ENCODE measurements at places on chromosomes 1 and 21.
A peak's percentile ranks its signal among the peaks of the same experiment; 100 is the strongest.

DNA sequence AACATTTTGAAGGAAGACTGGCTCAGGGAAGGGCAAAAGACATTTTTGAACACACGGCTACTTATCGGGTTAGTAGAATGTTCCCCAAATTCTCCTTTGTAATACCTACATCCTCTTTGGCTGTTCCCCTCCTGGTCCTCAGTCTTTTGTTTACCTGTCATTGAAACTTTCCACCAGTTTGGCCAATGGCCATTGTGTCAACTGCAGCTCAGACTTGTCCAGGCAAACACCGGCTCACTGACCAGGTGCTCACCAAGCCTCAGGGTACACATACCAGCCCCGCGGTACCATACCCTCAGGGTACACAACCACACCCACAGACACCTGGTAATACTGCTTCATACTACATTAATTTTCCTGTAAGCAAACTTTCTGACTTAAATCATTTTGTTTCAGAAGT lies 84.8 kb upstream of the ZNF648 start:
- no peak for DNase-seq

DNA sequence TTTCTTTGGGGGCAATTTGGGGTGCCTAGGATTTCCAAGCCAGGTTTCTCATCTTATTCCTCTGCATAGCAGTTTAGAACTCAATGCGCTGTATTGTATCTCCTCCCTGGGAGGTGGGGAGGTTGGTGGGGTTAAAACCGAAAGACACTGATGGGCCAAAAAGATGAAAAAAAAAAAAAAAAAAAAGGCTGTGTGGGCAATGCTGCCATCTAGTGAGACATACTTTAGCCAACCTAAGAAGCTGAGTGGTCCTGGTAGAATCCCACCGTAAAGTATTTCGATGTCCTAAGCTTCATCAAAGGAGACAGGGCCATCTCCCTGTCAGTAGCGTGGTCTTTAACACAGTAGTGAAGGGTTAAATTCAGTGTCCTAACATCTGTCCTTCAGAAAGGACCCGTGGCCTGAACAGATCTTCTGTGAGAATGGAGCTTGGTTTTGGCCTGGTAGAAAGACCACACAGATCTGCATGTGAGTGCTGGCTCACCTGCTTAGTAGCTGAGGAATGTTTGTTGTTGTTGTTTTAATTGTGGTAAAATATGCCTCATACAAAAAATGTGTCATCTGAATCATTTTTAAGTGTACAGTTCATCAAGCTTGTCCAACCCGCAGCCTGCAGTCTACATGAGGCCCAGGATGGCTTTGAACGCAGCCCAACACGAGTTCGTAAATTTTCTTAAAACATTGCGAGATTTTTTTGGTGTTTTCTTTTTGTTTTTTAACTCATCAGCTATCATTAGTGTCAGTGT lies 226.2 kb downstream of the KIF26B start:
- DNase-seq = peak; percentile 48

- DNase-seq = no peak
These were observed 69.9 kb downstream of the NFASC start for GRCh38 chr1:204940591-204940990.

- no peak for DNase-seq
These were observed 4.3 kb downstream of the PAQR7 start for GRCh38 chr1:25871086-25871703.

DNA sequence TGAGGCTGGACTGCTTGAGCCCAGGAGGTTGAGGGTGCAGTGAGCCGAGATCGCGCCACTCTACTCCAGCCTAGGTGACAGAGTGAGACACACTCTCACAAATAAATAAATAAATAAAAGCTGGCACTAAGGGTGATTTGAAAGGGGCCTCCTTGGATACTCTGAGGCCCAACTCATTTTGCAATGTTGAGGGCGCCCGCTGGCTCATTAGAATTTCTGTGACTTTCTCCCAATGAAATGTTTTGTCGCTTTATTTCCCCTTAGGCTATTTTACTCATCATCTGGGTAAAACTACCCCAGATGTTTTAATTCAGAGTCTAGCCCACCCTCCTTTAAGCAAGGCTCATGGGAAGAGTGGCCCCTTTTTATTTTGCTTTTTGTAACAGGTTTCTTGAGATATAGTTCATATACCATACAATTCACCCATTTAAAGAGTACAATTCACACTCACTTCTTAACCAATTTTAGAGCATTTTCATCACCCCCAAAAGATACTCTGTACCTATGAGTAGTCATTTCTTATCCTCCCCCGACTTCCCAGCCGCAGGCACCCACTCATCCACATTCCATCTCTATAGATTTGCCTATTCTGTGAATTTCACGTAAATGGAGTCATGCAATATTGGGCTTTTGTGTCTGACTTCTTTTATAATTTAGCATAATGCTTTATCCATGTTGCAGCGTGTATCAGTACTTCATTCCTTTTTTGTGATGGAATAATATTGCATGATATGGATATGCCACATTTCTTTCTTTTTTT lies 259.1 kb downstream of the KAZN start:
- no peak for DNase-seq

DNA sequence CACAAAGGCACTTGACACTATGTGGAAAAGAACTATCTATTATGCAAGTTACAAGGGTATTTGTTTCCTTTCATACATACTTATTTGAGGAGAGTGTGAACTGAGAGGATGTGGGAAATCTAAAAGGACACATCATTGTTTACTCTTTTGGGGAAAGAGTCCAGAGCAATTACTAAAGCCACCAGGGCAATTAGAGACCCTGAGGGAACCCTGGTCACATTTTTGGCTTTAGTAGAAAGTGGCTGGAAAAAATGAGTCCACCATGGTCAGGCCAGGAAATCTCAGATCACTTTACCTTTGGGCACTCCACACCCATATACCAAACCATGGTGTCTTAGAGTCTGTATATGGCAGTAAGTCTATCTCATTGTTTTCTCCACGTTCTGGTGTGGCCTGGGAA lies 243.3 kb downstream of the HLX start:
- DNase-seq = no peak

GRCh38 chr1:174998569-174999215 lies 1.1 kb upstream of the CACYBP start:
- DNase-seq = no peak

DNA sequence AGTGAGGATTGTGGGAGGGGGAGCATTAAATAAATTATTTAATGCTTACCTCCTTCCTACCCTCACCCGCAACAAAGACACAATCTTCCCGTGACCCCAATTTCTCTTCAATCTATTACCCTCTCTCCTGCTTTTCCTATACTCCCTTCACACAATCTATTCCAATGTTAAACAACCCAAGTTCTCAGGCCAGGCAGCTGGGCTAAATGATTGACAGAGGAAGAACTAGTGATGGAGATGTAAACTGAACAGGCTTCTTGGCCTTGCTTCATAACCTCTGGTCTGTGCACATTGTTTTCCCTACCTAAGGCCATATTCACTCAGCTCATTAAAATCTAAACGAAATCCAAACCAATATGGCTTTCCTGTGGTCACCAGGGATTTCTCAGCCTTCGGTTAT lies 3.9 kb upstream of the RCC1 start:
- no peak for DNase-seq

- no peak for DNase-seq
These were observed 49.9 kb upstream of the TRABD2B start for GRCh38 chr1:48047116-48047515.

DNA sequence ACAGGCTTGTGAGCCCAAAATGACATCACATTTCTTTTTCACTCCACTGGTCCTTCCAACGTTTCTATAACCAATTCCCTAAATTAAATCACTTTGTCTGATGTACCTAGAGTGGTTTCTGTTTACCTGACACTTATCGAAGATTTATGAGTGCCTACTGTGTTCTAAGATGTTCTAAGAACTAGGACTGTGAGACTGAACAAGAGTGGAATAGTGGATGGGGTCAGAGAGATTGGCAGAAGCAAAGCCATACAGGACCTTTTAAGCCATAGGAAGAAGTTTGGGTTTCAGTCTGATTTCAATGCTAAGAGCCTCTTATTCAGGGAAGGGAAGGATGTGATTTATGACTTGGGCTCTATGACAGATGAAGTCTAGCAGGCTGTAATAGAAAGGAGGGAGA lies 72.3 kb upstream of the LAPTM5 start:
- DNase-seq = no peak

DNA sequence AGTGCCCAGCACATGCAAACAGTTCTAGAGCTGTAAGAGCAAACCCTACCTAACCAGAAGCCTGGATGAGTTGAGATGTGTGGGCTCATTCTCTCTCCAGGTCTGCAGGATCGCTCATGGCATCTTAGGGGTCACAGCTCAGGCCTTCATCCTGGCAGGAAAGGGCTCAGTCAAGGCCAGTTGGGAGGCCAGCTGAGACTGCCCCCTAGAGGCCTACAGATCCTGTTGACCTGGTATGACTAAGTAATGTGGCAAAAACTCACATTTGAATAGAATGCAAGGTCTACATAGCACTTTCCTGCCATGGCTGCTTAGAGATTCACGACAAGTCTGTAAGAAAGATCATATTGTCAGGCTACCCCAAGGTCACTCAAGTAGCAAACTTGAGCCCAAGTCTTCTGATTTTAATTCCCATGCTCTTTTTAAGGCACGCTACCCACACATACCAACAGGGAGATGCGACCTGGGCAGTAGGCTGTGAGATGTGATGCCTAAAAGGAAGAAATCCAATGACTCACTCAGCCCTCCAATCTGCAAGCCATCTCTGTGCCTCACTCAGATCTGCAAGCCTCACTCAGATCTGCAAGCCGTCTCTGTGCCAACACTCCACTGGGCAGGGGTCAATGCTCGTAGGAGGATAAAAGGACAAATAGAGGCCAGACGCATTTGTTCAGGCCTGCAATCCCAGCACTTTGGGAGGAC lies 5.1 kb upstream of the CAPN8 start:
- DNase-seq = peak; percentile 44

GRCh38 chr21:42706765-42707164 lies 53.3 kb downstream of the PDE9A start:
- no peak for DNase-seq

- no peak for DNase-seq
These were observed 116.4 kb downstream of the RRAGC start for GRCh38 chr1:38743184-38743583.

DNA sequence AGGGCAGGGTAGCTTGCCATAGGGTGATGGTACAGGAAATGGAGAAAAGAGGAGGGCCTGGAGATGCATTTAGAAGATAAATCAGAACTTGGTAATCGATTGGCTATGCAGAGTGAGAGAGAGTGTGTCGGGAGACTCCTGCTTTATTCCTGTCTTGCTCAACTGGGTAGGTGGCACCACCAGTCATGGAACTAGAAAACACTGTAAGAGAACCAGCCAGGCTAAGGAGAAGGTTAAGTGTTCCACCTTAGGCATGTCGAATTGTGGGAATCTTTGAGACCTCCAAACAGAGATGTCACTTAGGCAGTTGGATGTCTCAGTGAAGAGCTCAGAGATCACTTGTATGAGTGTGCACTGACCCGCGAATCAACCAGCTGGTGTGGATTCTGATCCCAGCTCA lies 28.7 kb upstream of the RD3 start:
- DNase-seq = no peak

GRCh38 chr1:206834711-206835110 lies 30.7 kb upstream of the IL20 start:
- peak; percentile 60 for DNase-seq

DNA sequence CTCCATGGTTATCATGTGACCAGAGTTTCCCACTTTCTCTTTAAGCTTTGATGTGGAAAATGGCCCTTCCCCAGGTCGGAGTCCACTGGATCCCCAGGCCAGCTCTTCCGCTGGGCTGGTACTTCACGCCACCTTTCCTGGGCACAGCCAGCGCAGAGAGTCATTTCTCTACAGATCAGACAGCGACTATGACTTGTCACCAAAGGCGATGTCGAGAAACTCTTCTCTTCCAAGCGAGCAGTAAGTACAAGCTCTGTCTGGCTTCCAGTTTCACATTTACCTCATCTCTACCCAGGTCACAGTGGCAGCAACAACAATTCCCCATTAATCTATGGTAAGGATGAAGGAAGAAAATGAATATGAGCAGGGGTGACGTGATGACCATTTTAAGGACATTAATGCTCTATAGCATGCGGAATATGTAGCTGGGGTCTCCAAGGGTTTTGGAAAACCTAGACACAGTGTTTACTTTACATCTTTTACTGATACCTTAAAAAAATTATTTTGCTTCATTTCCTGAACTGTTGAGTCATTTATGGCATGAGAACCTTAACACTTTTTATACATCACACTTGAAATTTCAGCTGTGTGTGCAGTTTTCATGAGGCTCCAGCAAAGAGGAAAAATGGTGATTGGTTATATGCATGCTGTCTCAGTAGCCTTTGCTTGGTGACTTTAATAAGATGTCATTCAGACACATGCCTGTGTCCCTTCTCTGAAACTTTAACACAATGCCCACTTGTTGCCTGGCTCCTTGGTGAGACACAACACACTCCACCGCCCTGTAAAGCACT lies 286.3 kb upstream of the SGIP1 start:
- DNase-seq = no peak

DNA sequence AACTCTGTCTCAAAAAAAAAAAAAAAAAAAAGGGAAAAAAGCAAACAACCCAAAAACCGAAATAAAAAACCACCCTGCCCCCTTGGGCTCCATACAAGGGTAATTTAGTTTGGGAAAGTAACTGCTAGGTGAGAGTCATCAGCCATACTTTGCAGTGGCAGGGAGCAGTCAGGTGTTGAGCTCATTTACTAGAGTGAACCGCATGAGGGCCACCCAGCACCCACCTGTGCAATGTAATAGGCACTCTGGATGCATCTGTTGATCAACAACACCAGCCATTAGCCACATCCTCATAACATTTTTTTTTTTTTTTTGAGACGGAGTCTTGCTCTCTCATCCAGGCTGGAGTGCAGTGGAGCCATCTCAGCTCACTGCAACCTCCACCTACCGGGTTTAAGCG lies 9.1 kb downstream of the INAVA start:
- no peak for DNase-seq

- DNase-seq = no peak
These were observed 304.9 kb downstream of the HHAT start for GRCh38 chr1:210633636-210634035.

DNA sequence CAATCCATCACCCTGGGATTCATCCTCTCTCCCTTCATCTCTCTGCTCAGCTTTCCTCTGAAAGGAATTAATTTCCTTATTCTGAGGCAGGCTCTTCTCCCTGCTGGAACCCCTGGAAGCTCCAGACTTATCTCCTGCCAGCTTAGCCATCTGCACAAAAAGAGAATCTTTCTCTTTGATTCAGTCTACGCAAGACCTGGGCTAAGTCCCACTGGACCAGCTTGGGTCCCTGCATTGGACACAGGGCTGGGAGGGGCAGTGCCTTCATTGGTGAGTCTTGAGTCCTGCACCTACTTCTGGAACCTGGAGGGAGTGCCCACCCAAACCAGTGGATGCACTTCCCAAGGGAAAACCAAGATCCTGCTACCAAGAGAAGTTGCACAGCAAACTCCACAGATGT lies 271.7 kb upstream of the CSF3R start:
- DNase-seq = no peak

DNA sequence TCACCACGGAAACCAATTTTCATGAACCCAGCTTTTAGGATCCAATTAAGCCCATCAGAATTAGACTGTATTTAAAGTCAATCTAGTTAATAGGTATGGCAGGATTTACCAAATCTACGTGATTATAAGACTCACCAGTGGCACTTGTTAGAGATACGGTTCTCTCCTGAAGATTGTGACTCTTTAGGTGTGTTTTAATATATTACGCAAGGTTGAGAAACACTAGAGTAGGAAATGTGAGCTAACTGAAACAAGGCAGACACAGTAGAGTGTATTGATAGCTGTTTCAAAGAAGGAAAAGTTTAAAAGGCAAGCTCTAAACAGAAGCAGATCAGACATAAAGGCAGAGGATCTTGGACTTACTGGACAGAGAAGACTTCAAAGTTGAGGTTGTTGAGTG lies 11.2 kb upstream of the RPE65 start:
- no peak for DNase-seq

GRCh38 chr1:9009438-9010370 lies 16.5 kb downstream of the SLC2A7 start:
- DNase-seq = peak; percentile 80

GRCh38 chr1:180264595-180264994 lies 34.5 kb downstream of the LHX4 start:
- DNase-seq = no peak

Measured in GM03348 (cell line).